ENCODE measurements at places on chromosomes 6 and 20. TPM values are rescaled to one million over a fixed set of nuclear protein-coding genes. Genes with fewer than 3 reads are reported as not detected.

DNA sequence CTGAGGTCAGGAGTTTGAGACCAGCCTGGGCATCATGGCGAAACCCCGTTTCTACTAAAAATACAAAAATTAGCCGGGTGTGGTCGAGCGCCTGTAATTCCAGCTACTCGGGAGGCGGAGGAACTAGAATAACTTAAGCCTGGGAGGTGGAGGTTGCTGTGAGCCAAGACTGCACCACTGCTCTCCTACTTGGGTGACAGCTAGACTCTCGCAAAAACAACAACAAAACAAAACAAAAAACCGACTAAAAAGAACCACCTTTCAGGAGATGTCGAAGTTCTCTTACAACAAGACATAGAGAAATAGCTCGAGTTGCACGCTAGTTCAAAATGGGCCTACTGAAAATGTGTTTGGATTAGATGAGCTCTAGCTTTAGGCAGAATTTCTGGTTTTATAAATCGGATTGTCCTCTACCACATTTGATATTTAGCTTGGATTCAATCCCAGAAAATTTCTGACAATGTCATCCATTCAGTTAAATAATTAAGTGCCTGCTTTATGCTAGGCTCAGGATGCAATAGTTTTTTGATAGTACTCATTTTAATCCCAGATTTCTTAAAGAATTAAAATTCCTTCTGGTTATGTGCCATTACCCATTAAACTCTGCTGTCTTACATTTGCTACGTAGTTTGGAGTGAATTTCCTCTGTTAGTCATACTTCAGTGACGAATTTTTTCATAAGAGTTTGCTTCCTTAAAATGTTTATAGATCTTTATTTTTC, 137.5 kb upstream of the SHLD1 start:
- DNase-seq = no peak
- no peaks in the 10 kb centered on the region for H3K36me3 ChIP-seq
- H3K4me1 ChIP-seq = no peaks in the 10 kb centered on the region
- no peaks in the 10 kb centered on the region for H3K27me3 ChIP-seq

GRCh38 chr6:115363379-115363778, 697.3 kb downstream of the FRK start:
- H3K4me3 ChIP-seq = no peak overlapping the region
- no peak overlapping the region for H3K27ac ChIP-seq
- H3K27me3 ChIP-seq = no peaks in the 10 kb centered on the region

DNA sequence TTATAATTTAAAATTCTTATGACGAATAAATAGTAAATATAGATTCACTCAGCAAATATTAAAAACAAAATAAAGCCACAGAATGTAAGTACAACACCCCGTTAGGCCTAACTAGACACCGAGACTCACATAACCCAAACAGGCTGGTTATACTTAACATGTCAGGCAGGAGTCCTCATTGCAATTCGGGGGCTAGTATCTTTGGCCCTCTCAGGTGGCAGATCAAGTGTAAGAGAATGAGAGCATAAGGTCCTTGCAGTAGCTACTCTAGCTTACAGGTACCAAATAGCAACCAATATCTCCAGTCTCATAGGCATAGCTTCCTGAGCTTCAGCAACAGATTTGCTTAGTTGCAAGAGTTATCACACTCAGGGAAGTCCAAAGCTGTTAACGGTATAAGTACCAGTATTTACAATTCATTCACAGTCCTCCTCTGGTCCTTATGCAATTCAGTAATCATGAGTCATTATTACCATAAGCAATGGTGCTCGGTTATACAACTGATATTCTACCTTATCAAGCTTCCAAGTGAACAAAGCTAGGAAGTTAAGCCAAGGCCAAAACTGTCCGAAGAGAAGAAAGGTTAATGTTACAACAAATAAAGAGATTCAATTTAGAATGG, 20.1 kb downstream of the REV3L start:
- H3K36me3 ChIP-seq = peaks cover 17% of the 10 kb centered on the region
- no peaks in the 10 kb centered on the region for H3K27me3 ChIP-seq
- H3K27ac ChIP-seq = peak overlapping the region; percentile 63

DNA sequence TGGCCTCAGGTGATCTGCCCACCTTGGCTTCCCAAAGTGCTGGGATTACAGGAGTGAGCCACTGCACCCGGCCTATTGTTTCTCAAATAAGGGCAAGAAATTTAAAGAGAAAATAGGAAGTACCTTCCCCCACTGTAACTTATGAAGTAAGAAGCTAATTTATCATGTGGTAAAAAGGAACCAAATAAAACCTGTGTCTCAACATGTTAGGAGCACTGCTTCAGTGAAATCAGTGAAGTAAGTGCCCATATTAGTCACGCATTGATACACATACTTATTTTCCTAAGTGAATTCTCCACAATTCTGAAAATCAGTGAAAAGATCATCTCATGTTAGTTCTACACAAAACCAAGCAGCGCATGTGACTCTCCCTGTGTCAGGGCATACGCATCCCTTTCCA, 14.2 kb upstream of the LPA start:
- no peak for DNase-seq
- no peaks in the 10 kb centered on the region for H3K36me3 ChIP-seq
- H3K27ac ChIP-seq = no peak overlapping the region
- no peak overlapping the region for H3K4me3 ChIP-seq
- peaks cover 6% of the 10 kb centered on the region for H3K4me1 ChIP-seq
- no peaks in the 10 kb centered on the region for H3K27me3 ChIP-seq

DNA sequence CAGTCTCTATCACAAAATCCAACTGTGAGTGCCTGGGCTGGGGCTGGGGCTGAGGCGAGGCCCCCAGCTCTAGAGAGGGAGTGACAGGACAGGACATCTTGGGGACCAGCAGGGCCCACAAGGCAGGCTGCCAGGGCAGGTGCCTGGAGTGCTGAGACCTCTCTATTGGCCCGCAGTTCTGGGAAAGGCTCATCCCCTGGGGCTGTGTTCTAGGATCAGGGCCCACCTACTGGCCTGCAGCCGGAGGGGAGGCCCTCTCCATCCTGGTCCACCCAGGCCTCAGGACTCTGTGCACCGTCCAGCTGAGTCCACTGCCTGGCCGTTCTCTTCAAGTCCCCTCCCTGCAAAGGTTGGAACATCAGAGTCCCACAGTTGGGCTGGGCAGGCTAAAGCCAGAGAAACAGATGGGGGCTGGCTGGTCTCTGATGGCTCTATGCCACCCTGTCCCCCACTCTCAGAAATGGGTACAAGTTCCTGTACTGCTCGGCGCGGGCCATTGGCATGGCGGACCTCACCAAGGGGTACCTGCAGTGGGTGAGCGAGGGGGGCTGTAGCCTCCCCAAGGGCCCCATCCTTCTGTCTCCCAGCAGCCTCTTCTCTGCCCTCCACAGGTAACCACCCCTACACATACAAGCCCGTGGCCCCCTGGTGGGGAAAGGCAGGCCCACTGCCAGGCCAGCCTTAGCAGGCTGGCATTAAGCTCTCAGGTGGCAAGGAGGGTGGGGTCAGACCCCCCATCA, 9.0 kb downstream of the EMILIN3 start:
- no peaks in the 10 kb centered on the region for H3K27me3 ChIP-seq
- no peak overlapping the region for H3K4me3 ChIP-seq
- no peaks in the 10 kb centered on the region for H3K4me1 ChIP-seq
- H3K27ac ChIP-seq = no peak overlapping the region
- H3K36me3 ChIP-seq = peaks cover 8% of the 10 kb centered on the region
- no peak for DNase-seq

- DNase-seq = no peak
- no peaks in the 10 kb centered on the region for H3K27me3 ChIP-seq
- no peak overlapping the region for H3K4me3 ChIP-seq
These were observed 94.2 kb downstream of the ERMARD start for GRCh38 chr6:169845426-169846285.

DNA sequence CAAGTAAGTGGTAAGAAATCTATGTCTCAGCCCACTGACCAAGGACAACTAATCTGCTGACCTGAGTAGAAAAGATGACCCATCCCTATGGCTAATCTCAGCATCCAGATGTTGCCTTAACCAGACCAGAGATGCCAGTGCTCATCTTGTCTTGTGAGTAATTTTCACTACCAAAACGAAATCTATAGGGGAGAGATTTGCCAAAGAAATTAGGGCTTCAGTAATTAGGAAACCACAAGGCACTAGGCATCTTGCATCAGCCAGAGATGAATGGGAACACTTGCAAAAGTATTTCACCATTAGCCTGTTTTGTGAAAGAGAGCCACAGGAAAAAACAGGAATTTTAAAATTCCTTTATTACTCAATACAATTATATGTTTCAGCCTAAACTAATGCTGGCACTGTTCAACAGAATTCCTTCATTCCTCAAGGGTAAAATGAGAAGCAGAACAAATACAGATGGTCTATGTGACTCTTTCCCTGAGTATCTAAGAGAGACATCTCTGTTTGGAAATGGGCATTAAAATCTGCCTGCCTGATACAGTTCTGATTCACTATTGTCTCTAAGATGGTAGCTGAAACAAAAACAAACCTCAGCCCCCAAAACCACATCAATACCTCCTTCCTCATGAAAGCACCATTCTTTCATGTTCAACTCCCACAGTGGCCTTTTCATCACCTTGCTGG, 87.8 kb downstream of the GMDS start:
- H3K27ac ChIP-seq = no peak overlapping the region
- H3K4me3 ChIP-seq = no peak overlapping the region
- peaks cover 25% of the 10 kb centered on the region for H3K4me1 ChIP-seq

GRCh38 chr6:154070657-154071056, 31.6 kb downstream of the OPRM1 start:
- DNase-seq = no peak
- H3K27ac ChIP-seq = no peak overlapping the region
- H3K4me3 ChIP-seq = no peak overlapping the region

DNA sequence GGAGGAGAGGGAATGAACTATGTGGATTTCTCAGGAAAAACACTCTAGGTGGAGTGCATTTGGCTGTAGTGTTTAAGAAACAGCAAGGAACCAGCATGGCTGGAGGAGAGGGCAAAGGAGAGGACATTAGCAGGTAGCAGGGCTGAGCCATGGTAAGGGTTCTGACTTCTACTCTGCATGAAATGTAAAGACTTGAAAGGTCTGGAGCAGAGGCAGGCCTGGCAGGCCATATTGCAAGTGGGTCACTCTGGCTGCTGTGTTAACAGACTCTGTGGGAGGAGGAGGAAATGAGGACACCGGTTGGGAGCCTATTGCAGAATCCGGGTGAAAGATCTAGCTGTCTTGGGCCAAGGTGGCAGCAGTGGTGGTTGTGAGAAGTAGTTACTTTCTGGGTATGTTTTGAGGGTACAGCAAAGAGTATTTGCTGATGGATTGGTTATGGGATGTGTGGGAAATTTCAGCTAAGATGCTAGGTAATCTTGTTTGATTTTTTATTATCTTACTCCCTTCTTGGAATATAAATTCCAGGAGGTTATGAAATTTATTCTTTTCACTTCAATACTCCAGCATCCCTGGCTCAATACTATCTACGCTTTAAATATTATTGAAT, 115.9 kb upstream of the BCLAF1 start:
- H3K4me1 ChIP-seq = no peaks in the 10 kb centered on the region
- H3K27me3 ChIP-seq = no peaks in the 10 kb centered on the region
- H3K27ac ChIP-seq = no peak overlapping the region

GRCh38 chr6:118546880-118547218, 1.2 kb upstream of the PLN start:
- peaks cover 25% of the 10 kb centered on the region for H3K36me3 ChIP-seq
- DNase-seq = no peak
- H3K27me3 ChIP-seq = no peaks in the 10 kb centered on the region
- peak overlapping the region; percentile 48 for H3K4me3 ChIP-seq
- H3K4me1 ChIP-seq = no peaks in the 10 kb centered on the region

DNA sequence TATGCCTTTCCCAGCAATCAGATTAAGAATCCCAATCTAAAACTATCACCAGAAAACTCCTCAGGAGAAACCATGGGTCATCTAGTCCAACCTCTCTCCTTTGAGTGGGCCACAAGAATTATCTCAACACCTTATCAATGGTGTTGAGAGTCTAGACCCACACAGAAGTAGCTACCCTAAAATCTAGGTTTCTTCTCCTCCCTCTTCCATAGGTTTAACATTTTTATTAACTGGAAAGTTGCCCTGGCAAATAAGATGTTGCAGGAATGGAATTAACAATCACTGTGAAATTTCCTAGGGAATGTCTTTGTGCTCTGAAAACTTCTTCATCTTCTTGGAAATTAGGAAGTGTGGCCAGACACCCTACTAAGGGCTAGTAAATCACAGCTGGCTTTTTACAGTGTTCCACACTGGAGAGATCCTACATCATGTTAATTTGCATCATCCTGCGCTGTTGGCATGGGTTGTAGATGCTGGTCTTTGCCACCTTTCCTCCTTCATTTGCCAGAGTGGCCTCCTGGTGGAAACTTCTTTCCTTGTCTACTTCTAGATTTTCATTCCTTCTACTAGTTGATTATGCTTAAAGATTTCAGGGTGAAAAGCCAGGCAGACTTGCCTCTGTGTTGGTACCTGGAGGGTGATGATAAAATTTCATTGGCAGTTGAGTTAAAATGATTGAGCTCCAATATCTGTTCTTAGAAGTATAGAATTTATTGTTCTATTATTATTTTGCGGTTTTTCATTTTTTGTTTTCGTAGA, 2.7 kb downstream of the TNFAIP3 start:
- H3K4me1 ChIP-seq = no peaks in the 10 kb centered on the region
- no peak overlapping the region for H3K27ac ChIP-seq
- H3K27me3 ChIP-seq = no peaks in the 10 kb centered on the region
- H3K36me3 ChIP-seq = peaks cover 2% of the 10 kb centered on the region
- DNase-seq = no peak

DNA sequence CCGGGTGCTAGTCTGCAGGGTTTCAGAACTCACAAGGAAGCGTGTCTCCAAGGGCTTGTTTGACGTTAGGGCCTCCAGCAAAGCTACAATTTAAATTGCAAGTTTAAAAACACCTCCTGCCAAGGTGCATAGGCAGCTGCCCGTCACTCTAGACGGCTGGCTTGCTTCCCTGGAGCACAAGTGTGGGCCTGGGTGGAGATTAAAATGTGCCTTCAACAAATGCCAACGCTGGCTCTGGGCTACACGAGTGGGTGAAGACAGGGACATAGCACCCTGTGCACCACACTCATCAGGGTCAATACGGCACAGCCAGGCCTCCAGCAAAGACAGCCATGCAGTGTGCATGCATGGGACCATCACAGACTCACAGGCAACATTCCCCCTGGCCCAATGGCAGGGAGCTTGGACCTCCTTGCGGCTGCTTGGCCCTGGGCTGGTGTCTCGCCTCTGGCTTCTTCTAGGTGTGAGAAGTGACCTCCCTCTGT, 48.4 kb upstream of the FRMD1 start:
- no peaks in the 10 kb centered on the region for H3K36me3 ChIP-seq
- no peaks in the 10 kb centered on the region for H3K27me3 ChIP-seq
- peak; percentile 56 for DNase-seq
- peaks cover 5% of the 10 kb centered on the region for H3K4me1 ChIP-seq

- H3K27ac ChIP-seq = peak overlapping the region; percentile 94
- H3K36me3 ChIP-seq = no peaks in the 10 kb centered on the region
- H3K4me3 ChIP-seq = peak overlapping the region; percentile 65
- H3K4me1 ChIP-seq = no peaks in the 10 kb centered on the region
These were observed 651 bp upstream of the BLTP3A start for GRCh38 chr6:34791164-34791700.

- peak overlapping the region; percentile 76 for H3K27ac ChIP-seq
- H3K4me3 ChIP-seq = peak overlapping the region; percentile 30
- H3K4me1 ChIP-seq = no peaks in the 10 kb centered on the region
- H3K36me3 ChIP-seq = peaks cover 48% of the 10 kb centered on the region
These were observed 322.2 kb downstream of the ESR1 start for GRCh38 chr6:152129691-152130151.

C2 gene
- 19.9 TPM for total RNA-seq

SLC2A10 gene
- 5.6 TPM for total RNA-seq

DYNLT2 gene
- total RNA-seq = 0.20 TPM

MRPL18 gene
- 62.3 TPM for total RNA-seq
